Activated T-helper 17 cell treated with anti-CD3 and anti-CD28 coated beads, Interleukin-2, amount 50 U/mL, for 72 hours (primary cell): ENCODE measurements at places on chromosomes 7 and 10.

DNA sequence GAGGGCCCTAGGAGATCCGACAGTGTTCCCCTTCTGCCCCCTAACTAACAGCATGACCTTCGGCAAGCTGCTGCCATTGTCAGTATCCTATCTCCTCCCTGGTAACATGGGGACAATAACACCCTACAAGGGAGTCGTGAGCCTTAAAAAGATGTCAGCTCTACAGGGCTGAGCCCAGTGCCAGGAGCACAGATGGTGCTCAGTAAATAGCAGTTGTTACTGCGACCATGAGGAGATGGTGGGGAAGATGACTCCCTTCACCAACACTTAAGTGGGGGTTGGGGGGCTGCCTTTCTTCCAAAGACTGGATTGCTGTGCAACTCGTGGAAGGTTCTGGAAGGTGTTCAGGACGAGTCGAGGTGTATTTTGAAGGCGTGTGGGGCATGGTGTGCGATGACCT lies 29.5 kb upstream of the C10orf120 start:
- peaks cover 24% of the 10 kb centered on the region for H3K27me3 ChIP-seq
- ATAC-seq: no peak
- no peaks in the 10 kb centered on the region for H3K36me3 ChIP-seq
- no peak overlapping the region for H3K4me3 ChIP-seq

GRCh38 chr10:29345910-29346209 lies 57.0 kb downstream of the LYZL1 start:
- ATAC-seq: no peak
- H3K27ac ChIP-seq: no peak overlapping the region
- H3K27me3 ChIP-seq: peaks cover 27% of the 10 kb centered on the region
- no peaks in the 10 kb centered on the region for H3K4me1 ChIP-seq

GRCh38 chr7:158187694-158187994 lies 400.0 kb downstream of the PTPRN2 start:
- no peak overlapping the region for H3K27ac ChIP-seq
- no peaks in the 10 kb centered on the region for H3K36me3 ChIP-seq
- no peaks in the 10 kb centered on the region for H3K4me1 ChIP-seq
- peaks cover 11% of the 10 kb centered on the region for H3K27me3 ChIP-seq
- no peak for ATAC-seq

GRCh38 chr7:154231732-154232131 lies 179.5 kb downstream of the DPP6 start:
- no peaks in the 10 kb centered on the region for H3K36me3 ChIP-seq
- H3K27ac ChIP-seq: no peak overlapping the region
- no peak for ATAC-seq
- no peaks in the 10 kb centered on the region for H3K4me1 ChIP-seq

DNA sequence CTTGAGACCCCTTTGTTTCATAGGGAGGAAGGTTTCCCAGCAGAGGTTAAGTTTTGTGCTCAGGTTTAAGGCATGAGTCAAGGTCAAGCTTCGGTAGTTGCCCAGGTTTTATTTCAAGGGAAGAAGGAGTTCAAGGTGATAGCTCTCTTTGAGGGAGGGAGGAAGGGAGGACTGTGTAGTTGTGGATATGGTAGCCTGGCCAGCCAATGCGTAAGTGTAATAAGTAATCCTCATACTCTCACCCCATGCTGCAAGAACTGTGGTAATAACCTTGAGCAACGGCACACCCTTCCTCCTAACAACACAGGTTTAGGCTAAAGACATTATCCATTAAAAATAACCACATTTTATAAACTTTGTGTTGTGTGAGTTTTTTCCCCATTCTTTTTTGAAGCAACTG lies 478.9 kb downstream of the KCNMA1 start:
- ATAC-seq: no peak
- H3K36me3 ChIP-seq: no peaks in the 10 kb centered on the region
- H3K4me1 ChIP-seq: no peaks in the 10 kb centered on the region
